ENCODE measurements at places on chromosomes 12 and 14.

GRCh38 chr14:104886690-104887622, 21.9 kb downstream of the CEP170B start:
- DNase-seq = no peak

DNA sequence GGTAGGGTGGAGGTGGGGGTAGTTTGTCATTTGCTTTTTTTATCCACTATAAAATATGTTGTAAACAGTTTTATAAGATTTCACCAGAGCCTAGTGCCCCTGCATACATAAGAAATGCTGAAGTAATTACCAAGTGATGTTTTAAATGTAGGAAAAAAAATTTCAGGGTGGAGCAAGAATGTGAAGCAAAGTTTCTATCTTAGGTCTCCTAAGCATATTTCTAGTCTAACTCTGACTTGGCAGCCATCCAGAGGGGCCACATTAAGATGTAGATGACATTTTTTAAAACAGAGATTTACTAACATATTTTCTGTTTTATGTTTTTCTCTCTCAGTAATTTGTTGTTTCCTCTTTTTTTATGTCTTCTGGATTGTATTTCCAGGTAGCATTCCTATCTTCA, 15.8 kb upstream of the KRAS start:
- no peak for DNase-seq

GRCh38 chr12:27178723-27179399, 65.2 kb upstream of the STK38L start:
- no peak for DNase-seq

- no peak for DNase-seq
Measured at GRCh38 chr14:35412272-35413056, 7.9 kb upstream of the NFKBIA start.

GRCh38 chr14:98182393-98183055, 1089.5 kb downstream of the BCL11B start:
- DNase-seq = no peak

DNA sequence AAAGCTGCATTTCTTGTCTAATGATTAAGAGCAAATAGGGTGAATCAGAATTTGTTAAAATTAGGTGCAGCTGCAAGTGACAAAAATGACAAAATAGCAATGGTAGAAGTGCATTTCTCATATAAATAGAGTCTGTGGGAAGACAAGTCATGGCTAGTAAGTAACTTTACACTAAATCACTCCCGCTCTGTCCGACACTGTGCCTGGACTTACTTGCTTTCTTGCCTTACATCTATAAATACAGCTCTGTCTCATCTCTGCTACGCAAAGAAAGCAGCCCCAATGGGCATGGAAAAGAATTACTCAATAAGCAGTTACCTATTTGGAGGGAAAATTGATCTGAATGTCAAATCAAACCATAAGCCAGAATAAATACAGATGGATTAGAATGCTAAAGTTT, 245.4 kb upstream of the KRR1 start:
- DNase-seq = no peak

DNA sequence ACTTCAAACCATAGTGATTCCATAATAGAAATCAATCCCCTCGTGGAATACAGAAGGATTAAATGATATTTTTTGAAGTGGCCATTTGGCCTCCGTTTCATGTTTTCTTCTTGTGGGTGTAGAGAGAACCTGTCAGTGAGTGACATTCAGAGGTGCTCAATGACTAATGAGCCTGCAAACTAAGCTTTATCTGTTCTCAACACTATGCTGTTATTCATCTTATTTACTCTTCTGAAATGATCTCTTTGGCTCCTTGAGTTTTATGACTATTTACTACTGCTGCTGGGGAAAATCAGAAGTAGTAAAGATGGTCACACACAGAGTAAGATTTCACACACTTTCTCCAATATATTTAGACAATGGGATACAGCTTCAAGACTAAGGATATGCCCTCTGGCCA, 30.4 kb downstream of the ATP2B1 start:
- no peak for DNase-seq

- DNase-seq = no peak
Measured at GRCh38 chr12:106964526-106964925, 8.8 kb downstream of the TMEM263 start.

GRCh38 chr12:32031109-32031508, 71.9 kb downstream of the RESF1 start:
- no peak for DNase-seq

DNA sequence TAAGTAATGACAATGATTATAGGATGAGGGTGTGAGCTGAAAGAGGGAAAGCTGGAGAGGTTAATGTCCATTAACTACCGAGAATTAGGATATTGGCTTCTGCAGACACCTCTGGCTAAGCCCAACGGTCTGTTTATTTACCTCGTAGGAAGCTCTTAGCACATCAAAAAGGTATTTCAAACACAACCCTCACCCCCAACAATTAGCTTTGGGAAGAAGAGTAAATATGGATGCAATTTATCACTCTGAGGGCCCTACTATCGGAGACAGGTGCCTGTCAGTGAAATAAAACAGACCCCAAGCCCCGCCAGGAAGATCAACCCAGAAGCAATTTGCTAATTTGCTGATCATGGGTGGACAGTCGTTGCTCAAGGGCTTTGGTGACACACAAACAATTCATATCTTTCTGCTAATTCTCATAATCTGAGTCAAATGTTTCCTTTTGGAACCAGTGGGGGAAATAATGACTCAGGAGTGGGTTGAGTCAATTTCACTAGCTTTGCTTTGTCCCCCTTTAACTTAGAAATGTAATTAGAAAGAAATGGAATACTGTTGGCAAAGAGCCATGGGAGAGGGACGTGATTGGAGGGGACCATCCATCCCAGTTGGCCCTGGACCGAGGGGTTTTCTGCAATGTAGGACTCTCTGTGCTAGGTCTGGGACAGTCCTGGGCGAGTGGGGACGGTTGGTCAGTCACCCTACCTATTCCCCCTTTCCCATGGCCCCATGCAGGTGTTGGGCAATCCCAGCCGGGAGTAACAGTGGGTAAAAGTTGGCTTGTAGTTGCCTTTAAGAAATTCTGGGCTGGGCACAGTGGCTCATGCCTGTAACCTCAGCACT, 99.1 kb upstream of the MED13L start:
- DNase-seq = no peak

DNA sequence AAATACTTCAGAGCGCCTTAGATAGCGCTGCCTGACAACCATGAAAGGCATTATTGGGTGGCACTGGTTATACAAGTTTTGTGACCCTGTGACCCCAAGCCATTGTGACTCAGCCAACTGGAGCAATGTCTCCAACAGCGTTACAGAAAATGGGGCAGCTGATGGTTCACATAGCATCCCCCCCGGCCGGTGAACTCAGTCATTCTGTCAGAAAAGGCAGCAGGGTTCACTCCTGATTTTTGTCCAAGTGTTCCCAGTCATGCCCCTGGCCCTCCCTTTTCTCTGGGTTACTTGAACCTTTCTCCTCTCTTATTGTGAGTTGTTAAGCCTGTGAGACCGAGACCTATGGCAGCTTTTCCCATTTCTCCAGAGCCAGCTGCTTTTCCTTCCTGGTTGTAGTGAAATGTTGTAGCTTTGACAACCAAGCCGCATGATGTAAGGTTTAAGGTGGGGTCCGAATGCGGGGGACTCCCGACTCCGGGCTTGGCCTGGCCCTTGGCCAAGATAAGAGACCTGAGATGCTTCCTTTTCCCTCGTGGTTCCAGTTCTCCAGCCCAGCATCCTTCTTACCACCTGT, 22.0 kb downstream of the CD9 start:
- no peak for DNase-seq

GRCh38 chr12:112533528-112533927, 114.8 kb downstream of the PTPN11 start:
- DNase-seq = no peak

DNA sequence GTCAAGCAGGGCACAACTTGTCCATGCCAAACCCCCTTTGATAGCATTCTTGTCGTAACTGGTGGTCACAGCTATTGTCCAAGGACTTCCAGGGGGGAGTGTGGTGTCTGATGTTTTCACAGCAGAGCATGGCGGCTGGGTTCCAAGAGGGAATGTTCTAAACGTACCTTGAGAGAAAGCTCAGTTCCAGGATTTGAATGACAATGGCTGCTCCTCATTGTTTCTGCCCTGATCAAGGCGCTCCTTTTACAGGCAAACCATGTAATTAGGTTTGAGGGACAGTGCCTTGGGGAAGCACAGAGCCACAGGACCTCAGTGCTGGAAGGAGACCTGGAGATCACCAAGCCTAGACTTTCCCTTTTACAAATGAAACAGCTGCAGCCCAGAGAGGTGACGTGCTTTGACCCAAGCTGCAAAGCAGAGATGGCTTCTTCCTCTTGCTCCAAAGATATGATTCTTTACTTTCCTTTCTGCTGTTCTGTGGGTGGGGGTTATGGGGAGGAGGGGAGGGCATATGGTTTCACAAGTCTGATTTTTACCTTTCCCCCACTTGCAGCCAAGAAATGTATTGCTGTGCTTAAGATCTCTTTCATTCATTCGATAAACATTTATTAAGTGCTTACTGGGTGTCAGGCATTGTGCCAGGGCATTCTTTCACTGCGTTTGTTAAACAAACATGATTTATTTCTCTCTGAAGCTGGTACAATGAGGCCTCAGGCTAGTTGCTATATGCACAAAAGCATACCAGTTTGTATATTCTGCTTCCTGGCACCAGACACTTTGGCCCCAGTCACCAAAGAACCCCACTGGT, 172.8 kb downstream of the KTN1 start:
- no peak for DNase-seq

GRCh38 chr12:88884600-88884999, 304.3 kb upstream of the KITLG start:
- no peak for DNase-seq

GRCh38 chr14:59004012-59004411, 184.5 kb upstream of the DAAM1 start:
- no peak for DNase-seq

DNA sequence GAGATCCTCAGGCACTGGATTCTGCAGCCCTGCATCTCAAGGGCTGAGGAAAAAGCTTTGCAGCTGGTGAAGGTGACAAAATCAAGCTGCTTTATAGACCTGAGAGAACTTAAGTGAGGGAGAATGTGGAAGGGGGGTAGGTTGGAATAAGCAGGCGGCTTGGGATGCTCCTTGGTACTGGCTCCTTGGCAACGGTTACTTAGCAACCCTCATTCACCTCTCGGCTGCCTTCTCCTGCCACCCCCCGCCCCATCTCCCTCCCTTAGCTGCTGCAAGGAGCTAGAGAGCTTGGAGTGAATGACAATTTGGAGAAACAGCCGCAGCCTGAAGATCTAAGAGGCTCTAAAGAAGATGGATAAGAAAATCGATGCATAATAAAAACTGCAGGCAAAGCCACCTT, 44.1 kb upstream of the CISTR start:
- no peak for DNase-seq

DNA sequence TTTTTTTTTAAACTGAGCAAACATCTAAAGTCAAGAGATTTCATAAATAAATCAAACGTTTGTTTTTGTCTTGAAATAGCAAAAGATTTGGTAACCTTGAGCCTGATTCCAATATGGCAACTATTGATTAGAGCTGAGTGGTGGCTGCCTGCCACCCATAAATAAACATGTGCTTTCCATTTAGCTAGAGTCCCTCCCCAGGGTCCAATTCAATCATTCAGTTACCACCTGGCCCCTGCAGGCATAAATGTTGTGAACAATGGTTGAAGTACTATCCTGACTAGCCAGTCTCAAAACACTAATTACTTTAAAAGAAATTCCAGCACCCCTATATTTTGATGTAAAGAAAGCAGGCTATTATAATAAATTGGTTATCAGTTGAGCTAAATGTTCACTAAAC, 129.7 kb upstream of the GRIP1 start:
- DNase-seq = no peak

- no peak for DNase-seq
Measured at GRCh38 chr12:5038781-5039311, 4.8 kb upstream of the KCNA5 start.

DNA sequence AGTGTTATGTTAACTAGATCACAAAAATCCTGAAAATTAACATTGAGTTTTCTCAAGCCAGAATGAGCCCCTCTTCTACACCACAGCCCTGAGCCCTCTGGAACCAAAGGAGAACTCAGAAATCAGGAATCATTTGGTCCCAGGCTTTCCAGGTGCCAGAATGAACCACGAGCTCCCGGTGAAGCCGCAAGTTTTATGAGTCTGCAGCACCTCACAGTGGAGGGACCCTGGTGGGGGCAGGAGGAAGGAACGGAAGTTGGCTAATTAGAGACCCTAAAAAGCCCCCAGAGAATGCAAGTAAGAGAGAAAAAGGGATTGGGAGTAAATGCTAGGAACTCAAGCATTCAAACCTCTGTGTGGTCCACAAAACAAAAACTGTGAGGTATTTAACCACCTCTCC, 52.9 kb upstream of the BCL2L14 start:
- DNase-seq = no peak

GRCh38 chr12:13405961-13406703, 209.6 kb downstream of the EMP1 start:
- no peak for DNase-seq

- no peak for DNase-seq
Measured at GRCh38 chr12:126038434-126038833, 973.2 kb downstream of the AACS start.

DNA sequence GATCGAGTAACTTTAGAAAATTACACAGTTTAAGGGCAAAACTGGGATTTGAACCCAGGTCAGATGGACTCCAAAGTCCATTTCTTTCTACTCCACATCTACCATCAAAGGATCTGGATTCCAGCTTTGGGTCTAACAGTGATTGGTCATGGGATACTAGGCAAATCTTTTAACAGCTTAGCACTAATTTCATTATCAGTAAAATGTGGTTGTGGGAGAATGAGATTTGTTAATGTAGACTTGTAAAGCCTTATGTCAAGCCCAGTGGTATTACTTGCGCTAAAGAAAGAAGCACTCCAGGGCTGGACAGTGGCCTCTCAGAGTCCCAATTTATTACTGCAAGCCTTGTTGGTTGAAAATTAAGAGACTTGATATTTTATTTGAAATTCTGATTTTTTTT, 65.2 kb upstream of the MANSC4 start:
- DNase-seq = no peak

- no peak for DNase-seq
Measured at GRCh38 chr14:58215191-58215914, 15.4 kb downstream of the ACTR10 start.

DNA sequence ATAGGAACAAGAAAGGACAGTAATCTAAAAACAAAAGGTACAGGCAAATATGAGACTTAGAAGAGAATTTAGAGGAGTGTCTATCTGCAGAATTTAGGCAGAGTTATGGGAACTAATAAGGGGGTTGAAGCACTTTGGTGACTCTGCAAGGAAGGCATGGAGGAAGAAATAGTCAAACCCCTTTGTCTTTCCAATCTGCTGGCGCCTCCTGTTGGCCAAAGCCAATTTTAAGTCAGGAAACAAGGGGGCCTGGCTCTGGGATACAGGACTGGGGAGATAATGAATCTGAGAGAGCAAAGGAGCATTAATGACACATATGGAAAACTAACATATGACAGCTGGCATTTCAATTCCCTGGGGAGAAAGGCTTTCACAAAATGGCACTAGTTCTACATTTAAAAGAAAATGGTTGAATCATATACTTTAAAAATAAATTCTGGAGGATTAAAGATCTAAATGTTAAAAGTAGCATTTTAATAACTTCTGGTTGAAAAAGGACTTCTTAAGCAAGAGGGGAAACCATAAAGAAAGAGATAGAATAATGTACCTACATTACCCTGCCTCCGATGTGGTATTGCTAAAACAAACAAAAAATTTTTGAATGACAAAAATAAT, 48.5 kb upstream of the CSRP2 start:
- DNase-seq = peak; percentile 20

Data from activated T-cell treated with anti-CD3 and anti-CD28 coated beads, Interleukin-2, amount 50 U/mL, for 1 hour (primary cell).